ENCODE measurements at places on chromosomes 13 and 19.

- DNase-seq: no peak
Observed at GRCh38 chr19:7516878-7517277, 975 bp downstream of the ZNF358 start.

DNA sequence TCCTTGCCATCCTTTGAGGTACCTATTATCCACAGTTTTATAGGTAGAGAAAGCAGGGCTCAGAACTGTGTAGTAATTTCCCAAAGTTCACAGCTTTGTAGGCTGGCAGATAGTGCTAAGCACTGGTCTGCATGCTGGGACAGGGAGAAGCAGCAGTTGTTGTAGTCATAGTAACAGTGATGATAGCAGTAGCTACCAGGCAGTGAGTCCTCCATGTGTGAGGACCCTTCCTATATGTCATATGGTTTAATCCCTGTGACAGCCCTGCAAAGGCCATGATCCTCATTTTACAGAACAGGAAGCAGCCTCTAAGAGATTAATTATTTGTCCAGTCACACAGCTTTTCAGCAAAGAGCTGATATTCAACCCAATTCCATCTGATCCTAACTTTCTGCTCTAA lies 21.0 kb downstream of the SERP2 start:
- DNase-seq: no peak

DNA sequence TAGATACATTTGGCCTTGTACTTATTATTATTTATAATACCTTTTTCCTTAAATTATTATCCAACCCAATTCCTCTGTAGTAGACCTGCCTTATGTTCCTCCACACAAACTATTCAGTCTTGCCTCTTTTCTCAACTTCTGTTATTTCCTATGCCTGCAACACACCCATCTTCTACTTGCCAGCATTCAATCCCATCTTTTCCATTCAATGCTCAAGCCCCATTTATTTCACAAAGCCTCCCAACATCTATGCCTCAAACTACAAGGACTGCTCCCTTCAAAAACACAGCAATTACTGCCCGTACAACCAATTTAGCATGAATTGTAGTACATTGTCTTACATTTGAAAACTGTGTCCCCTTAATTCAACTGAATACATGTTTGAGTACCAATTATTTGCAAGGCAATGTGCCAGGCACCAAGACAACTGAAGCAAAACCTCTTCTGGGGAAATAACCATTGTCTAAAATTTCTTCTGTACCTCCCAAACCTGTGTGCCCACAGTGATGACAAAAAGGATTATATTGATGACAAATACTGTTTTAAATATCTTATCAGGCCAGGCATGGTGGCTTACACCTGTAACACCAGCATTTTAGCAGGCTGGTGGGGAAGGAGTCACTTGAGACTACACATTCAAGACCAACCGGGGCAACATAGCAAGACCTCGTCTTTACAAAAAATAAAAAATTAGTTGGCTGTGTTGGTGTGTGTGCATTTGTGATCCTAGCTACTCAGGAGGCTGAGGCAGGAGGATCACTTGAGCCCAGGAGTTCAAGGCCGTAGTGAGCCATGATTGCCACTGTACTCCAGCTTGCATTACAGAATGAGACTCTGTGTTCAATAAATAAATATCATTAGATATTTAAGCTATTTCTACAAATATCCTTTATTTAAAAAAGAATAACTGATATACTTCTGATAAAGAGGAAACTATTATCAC lies 35.1 kb downstream of the ELF1 start:
- DNase-seq: no peak

GRCh38 chr13:46799139-46799538 lies 2.2 kb upstream of the ESD start:
- DNase-seq: no peak

DNA sequence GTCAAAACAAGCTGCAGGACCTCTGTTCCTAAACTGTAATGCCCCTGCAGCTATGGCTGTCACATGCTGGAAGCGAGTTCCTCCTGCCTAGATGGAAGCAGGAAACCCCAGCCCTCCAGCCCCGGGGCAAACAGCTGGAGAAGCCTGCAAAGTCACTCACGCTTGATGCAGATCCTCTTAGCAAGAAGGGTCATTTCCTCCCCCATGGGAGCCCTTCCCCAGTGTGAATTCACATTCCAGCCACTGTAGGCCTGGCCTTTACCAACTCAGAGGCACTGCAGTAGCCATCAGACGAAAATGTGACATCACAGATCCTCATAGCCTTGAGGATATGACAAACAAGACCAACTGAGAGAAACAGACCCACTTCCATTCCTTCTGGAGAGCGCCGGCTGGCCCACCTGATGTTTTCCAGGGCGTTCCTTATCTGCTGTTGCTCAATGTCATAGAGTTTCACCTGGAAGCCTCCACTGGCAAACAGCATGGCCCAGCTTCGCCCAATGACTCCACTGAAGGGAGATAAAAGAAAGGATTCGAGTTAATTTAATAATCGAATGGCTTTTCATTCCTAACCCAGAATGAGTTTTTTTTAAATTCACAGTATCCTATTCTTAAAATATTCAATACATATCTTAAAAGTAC lies 13.5 kb downstream of the CRYL1 start:
- DNase-seq: no peak

DNA sequence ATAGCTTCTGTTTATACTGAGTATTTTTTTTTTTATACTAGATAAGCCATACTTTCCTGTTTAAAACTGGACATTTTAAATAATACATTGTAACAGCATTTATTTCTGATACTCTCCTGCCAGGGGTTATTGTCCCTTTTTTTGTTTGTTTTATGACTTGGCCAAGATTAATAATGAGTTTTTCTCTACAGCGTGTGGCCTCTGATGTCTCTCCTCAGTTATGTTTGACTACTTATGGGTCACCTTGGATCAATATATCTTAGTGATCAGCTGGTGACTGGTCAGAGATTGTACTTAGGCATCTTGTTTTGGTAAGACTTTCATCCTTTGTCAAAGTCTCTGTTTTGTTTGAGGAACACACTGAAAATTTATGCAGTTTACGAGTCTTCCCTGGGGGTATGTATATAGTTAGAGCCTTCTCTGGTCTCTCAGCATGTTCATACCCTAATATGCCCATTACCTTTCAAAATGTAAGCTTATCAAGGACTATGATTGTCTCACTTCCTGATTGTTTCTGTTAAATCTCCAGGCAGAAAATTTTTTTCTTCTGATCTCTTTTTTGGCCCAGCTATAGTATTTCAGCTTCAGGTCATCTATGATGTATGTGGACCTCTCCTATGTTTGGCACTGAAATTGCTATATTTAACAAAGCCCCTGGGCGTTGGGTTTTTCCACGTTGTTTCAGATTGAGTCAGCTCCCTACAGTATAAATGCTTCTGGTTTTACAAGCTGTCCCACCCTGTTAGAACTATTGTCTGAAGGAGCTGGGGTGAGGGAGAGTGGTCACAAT lies 87.9 kb downstream of the URI1 start:
- DNase-seq: no peak

DNA sequence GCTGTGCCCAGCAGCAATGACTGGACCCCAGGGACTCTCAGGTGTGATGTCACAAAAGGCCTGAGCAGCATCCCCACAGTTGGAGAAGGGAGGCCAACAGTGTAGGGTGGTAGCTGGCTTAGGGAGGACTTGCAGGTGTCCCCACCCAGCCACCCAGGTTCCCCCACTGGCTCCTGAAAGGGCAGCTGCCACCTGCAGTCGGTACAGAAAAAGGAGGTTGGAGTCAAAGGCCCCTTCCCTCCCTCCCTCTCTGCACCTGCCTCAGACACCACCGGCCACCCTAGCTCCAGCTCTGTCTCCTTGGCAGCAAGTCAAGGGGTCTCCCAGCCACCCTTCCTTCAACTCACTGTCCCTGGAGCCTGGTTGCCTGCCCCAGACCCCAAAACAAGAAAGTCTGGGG lies at the start of gene PCP2:
PCP2 (minus strand) TSS at position 22 of the 400 bp plus-strand sequence. CDS start 262 bp downstream, outside the sequence.
- DNase-seq: no peak

GRCh38 chr13:69553976-69554375 lies 553.6 kb upstream of the ATXN8OS start:
- DNase-seq: no peak

Data from stimulated activated CD8-positive, alpha-beta memory T cell treated with anti-CD3 and anti-CD28 coated beads, Interleukin-4, amount 100 ng/mL, for 4 hours (primary cell).